ENCODE measurements at places on chromosomes 5 and 9. TPM values are rescaled to one million over a fixed set of nuclear protein-coding genes. Genes with fewer than 3 reads are reported as not detected.

- no peak overlapping the region for H3K4me3 ChIP-seq
- H3K36me3 ChIP-seq, result no peaks in the 10 kb centered on the region
- H3K27ac ChIP-seq, result no peak overlapping the region
- H3K4me1 ChIP-seq, result no peaks in the 10 kb centered on the region
- no peaks in the 10 kb centered on the region for H3K27me3 ChIP-seq
These were observed 213.1 kb downstream of the PSAT1 start for GRCh38 chr9:78510035-78510434.

The HACD4 gene
- 6.3 TPM for total RNA-seq

DNA sequence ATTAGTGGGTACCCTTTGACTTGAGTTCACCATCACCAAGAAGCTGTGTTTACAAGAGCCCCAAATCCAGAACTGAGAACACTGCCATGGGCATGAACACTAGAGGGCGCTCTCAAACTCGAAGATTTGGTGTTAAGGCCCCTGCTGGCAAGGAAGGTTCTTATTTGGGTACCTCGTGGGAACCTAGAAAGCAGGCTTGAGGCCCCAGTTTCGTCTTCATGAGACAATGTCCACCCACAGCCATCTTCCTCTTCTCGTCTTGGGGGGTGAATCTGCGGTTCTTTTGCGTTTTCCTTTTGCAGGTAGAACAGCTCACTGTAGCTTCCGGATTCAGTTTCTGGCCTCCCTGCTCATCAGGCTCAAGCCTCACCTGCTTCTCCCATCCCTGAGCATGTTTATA, 184.0 kb downstream of the SEMA5A start:
- H3K36me3 ChIP-seq, result no peaks in the 10 kb centered on the region
- H3K4me1 ChIP-seq, result no peaks in the 10 kb centered on the region
- H3K27me3 ChIP-seq, result no peaks in the 10 kb centered on the region

- H3K36me3 ChIP-seq, result peaks cover 17% of the 10 kb centered on the region
- H3K4me3 ChIP-seq, result no peak overlapping the region
- H3K27ac ChIP-seq, result no peak overlapping the region
- peaks cover 14% of the 10 kb centered on the region for H3K27me3 ChIP-seq
These were observed 9.4 kb downstream of the BARHL1 start for GRCh38 chr9:132591751-132592314.

The TMEM174 gene
- total RNA-seq, result not detected

- no peaks in the 10 kb centered on the region for H3K36me3 ChIP-seq
- DNase-seq, result no peak
- H3K4me3 ChIP-seq, result no peak overlapping the region
- H3K27me3 ChIP-seq, result no peaks in the 10 kb centered on the region
- H3K27ac ChIP-seq, result no peak overlapping the region
These were observed 18.3 kb upstream of the ORM1 start for GRCh38 chr9:114304416-114305188.

The LHX2 gene
- total RNA-seq, result not detected

DNA sequence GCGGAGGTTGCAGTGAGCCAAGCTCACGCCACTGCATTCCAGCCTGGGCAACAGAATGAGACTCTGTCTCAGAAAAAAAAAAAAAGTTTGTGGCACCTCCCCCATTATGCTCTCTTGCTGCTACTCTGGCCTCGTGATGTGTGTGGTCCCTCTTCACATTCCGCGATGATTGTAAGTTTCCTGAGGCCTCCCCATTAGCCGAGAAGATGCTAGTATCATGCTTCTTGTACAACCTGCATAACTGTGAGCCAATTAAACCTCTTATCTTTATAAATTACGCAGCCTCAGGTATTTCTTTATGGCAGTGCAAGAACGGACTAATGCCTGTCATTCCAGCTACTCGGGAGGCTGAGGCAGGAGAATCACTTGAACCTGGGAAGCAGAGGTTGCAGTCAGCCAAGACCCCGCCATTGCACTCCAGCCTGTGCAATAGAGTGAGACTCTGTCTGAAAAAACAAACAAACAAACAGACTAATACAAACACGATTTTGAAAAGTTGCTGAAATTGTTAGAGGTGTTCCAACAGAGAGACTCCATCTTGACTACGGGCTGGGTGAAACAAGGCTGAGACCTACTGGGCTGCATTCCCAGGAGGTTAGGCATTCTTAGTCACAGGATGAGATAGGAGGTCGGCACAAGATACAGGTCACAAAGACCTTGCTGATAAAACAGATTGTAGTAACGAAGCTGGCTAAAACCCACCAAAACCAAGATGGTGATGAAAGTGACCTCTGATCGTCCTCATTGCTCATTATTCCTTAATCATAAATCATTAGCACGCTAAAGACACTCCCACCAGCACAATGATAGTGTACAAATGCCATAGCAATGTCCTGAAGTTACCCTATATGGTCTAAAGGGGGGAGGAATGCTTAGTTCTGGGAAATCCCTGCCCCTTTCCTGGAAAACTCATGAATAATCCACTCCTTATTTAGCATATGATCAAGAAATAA, 8.3 kb upstream of the AFF4 start:
- no peak overlapping the region for H3K27ac ChIP-seq
- H3K27me3 ChIP-seq, result no peaks in the 10 kb centered on the region
- H3K4me3 ChIP-seq, result no peak overlapping the region
- no peak for DNase-seq
- no peaks in the 10 kb centered on the region for H3K36me3 ChIP-seq
